Brain microvascular endothelial cell (primary cell): ENCODE measurements at places on chromosomes 4 and X.

DNA sequence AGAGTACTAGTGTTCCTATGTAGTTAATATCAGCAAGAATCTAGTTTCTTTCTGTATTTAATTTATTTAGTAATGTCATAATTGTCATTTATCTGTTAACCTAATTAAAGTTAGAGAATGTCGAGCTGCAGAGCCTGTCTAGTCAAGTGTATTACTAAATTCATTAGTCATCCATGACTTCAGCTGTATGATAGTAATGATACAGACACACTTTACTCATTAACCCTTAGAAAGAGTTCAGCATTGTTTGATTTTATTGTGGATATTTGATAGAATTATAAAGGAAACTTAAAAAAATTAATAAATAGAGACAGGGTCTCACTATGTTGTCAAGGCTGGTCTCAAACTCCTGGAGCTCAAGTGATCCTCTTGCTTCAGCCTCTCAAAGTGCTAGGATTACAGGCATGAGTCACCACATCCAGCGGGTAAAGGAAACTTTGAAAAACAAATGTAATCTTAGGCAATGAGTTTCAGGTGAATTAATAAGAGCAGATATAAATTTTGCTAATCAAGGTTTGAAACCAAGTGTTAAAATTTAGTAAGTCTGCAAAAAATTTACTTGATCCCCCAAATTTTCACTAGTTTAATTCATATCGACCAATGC is 110.6 kb downstream of the ANK2 start:
- no peak for DNase-seq

- DNase-seq, result no peak
Measured at GRCh38 chr4:86974551-86974994, 39.8 kb downstream of the AFF1 start.

DNA sequence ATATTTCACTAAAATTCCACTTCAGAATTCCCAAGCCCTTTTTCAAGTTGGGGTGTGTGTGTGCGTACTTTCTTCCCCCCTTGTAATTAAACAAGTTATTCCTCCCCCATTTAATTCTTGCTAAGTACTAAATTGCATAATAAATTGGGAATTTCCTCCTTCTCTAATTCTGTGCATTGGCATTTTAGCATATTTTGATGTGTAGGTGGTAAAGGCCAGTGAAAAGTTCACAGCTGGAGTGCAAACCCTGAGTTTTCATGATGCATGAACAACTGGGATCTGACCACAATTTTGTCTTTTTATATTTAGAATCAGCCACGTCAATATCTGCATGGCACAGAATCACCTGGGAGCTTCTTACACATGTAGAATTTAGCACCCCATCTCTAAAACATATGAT is 18.5 kb downstream of the ANXA3 start:
- no peak for DNase-seq

- no peak for DNase-seq
Measured at GRCh38 chr4:30610361-30610760, 109.8 kb upstream of the PCDH7 start.

- no peak for DNase-seq
Measured at GRCh38 chr4:27759611-27760575, 899.3 kb downstream of the STIM2 start.

DNA sequence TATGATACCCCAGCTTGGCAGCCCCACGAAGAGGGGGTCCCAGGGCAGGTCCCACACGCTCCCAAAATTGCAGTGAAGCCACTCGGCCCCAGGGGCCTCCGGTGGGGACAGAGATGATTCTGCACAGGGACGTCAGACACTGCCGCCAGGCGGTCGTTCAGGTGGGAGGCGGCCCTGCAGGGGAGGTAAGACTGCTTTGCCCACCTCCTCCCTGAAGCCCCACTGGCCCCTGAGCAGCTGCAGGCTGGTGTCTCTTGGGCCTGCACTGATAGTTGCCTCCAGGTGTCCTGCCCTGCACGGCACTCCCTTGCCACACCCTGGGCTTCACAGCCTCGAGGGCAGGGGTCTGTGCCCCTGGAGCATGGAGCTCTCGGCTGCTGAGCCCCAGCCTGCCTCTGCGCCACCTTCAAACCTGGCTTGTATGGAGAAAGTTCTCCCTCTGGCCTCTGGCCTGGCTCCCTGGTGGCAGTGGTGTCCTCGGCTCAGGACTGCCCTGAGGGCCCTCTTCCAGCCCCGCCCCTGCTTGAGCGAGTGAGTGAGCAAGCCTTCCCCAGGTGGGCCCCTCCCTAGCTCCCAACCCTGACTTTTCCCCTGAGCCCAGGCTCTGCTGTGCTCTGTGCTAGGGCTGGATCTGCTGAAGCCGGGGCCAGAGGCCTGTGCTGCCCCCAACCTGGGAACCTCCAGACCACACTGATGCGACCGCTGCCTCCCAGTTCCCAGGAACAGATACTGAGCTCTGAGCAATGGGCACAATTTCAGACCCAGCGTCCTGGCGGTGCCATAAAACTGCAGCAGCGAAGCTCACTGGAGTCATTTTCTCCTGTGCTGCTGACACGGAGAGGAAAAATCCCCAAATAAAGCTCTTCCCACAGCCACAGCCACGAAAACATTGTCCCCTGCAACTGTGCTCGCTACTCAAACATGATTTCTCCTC is 16.1 kb downstream of the ADRA2C start:
- no peak for DNase-seq

DNA sequence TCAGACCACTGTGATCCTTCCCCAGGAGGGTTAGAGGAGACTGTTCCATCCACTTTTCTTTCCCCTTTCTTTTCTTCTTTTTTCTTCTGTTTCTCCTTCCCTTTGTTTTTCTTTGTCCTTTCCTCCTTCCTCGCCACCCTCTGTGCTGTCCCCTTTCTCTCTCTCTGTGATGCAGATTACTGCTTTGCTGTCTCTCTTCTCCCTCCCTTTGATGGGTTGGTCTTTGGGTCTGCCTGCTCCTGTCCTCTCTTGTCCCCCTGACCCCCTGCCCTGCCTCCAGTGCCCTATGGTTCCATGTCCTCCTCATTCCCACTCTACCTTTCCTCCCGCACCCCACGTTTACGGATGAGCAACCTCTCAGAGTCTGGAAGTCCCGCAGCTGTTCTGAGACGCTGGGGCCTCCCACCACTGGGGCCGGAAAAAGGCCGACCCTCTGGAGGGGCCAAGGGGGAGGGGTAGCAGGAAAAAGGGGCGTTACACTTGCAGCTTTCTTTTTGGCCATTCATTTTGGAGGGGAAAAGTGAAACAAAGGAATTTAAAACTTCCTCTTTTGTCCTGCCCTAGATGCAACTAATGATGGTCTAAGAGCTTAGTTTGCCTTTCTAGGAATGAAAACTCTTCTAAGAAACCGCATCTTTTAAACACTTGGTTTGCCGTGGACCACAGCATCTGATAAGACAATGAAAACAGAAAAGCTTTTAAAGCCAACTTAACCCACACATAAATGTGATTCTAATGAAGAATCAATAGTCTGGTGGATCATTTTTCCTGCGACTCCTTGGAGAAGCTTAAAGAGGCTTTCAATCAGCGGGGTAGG is 24.5 kb upstream of the TSR2 start:
- no peak for DNase-seq

GRCh38 chrX:152652060-152652459 is 14.4 kb downstream of the GABRQ start:
- no peak for DNase-seq

DNA sequence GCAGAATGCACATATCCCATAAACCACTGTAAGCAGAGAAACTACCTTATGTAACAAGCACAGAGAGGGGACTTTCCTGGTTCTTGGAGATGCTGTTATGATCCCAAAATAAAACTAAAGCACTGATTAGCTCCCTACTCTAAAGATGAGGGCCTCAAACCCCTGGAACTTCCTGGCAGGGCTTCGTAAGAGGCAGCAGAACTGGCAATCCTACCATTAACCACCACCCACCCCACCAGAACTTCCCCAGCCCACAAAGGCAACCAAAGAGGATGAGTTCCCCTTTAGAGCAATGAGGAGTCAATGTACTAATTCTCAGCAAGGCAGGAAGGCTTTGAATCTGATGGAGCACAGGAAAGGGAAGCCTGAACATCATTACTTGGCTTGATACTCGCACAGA is 436.5 kb upstream of the FRG1 start:
- DNase-seq, result no peak

DNA sequence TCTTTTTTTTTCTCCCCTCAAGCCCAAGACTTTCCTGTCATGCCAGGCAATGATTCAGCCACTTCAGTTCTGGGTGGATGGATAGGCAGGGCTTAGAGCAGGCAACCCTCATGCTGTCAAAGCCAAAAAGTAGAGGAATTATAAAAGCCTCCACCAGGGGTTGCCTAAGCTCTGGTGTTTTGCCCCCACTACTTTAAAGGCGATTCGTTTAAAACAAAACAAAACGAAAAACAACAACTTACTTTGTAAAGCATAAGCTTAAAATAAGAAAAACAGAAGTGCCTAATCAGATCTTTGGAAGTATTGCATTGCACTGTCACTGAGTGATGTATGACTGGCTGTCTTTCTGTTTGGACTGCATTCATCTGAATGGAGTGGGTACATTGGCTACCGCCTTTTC is 5.3 kb upstream of the IDS start:
- no peak for DNase-seq

DNA sequence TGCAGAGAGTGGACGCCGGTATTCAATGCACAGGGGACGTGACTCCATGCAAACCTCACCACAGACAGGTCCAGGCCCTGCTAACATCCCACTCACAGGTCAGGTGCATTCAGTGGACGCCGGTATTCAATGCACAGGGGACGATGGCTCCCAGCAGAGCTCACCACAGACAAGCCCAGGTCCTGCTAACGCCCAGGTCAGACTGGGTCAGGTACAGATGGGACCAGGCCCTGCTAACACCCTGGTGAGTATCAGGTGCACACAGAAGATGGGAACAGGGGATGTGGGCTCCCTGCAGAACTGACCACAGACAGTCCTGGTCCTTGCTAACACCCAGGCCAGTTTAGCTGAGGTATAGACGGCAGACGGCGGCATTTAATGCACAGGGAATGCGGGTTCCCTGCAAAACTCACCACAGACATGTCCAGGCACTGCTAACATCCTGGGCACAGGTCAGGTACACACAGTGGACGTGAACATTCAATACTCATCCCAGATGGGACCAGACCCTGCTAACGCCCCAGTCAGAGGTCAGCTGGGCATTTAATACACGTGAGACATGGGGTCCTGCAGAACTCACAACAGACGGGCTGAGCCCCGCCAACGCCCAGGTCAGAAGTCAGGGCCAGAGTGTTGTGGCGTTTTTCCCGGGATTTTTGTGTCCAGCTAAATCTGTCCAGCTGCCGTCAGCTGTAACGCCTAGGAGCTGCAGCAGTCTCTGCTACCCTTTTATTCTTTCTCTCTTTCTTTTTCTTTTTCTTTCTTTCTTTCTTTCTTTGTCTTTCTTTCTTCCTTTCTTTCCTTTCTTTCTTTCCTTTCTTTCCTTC is 99.2 kb downstream of the SHOX start:
- DNase-seq, result no peak

DNA sequence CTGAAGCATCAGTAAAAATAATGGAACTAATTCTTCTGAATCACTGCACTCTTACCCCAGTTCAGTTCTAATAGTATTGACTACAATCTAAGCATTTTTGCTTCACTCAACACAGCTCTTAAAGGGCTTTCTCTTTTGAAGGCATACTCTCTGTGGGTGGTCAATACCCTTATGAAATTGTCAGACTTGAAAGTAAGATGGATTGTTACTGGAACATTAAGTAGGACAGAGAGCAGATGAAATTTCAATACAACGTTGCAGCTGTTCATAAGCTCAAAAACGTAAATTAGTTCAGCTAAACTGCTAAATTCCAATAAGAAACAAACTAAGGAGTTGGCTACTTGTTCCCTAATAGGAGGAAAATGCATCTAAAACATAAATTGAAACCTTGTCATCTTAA is 352.3 kb upstream of the TENM3 start:
- no peak for DNase-seq

GRCh38 chr4:8163026-8163425 is 4.4 kb upstream of the ABLIM2 start:
- DNase-seq, result no peak

GRCh38 chr4:112201915-112202505 is 29.6 kb upstream of the AP1AR start:
- no peak for DNase-seq

DNA sequence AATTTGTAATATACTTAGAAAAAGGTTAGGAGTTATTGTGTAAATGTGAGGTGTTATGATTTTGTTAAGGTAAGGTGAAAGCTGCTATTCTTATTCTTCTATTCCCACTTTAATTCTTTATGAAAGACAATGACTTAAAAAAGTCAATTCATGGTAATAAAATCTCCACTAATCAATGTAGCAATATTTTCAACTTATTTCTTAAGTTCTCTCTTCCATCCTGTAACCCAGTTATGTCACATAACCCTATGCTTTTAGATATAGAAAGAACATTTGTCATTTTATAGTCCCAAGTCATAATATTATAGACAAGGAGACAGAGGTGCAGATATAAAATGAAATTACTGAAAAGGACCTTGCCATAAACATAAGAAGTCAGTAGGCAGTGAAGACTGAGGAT is 157.9 kb upstream of the SLC7A11 start:
- DNase-seq, result no peak
